ENCODE measurements at places on chromosomes 16 and 17.
A peak's percentile ranks its signal among the peaks of the same experiment; 100 is the strongest.

GRCh38 chr17:48494335-48494734, 36.5 kb downstream of the HOXB1 start:
- no peaks in the 10 kb centered on the region for H3K36me3 ChIP-seq
- H3K27me3 ChIP-seq = peaks cover 86% of the 10 kb centered on the region
- DNase-seq = no peak
- H3K4me3 ChIP-seq = no peak overlapping the region
- no peak overlapping the region for H3K27ac ChIP-seq
- H3K4me1 ChIP-seq = peaks cover 29% of the 10 kb centered on the region

DNA sequence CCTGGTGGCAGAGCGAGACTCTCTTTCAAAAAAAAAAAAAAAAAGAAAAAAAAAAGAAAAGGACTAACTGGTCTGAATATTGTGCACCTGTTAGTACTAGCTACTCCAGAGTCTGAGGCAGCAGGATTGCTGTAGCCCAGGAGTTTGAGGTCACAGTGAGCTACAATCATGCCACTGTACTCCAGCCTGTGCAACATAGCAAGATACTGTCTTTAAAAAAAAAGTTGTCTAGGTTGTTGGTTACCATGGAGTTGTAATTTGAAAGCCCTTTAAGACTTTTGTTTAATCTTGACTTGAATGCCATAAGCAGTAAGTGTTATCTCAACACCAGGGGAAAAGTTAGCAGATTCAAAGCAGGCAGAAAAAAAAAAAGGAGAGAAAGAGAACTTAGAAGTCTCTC, 10.9 kb upstream of the C16orf54 start:
- H3K4me3 ChIP-seq = no peak overlapping the region
- no peak for DNase-seq
- no peaks in the 10 kb centered on the region for H3K36me3 ChIP-seq
- H3K27me3 ChIP-seq = peaks cover 14% of the 10 kb centered on the region
- H3K27ac ChIP-seq = no peak overlapping the region
- H3K4me1 ChIP-seq = peaks cover 4% of the 10 kb centered on the region

DNA sequence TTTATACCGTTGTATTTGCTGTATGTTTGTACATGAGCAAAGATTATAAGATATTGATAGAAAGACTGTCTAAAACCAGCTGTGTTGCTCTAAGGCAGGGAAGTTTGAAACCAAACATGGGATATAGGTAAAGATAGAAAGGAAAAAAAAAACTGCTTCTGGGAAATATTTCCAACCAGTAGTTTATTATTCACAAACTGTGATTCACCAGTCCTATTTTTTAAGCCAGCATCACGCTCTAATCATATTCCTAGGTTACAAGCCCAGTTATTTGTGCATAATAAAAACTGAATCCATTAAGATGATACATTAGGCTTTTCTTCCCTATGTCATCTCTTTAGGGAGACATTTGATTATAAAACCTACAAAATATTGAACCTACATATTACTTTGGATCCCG, 4.0 kb downstream of the ERN1 start:
- peaks cover 21% of the 10 kb centered on the region for H3K27me3 ChIP-seq
- peaks cover 13% of the 10 kb centered on the region for H3K4me1 ChIP-seq
- H3K4me3 ChIP-seq = no peak overlapping the region
- H3K36me3 ChIP-seq = no peaks in the 10 kb centered on the region
- H3K27ac ChIP-seq = no peak overlapping the region

GRCh38 chr17:31313982-31314781, at the start of gene EVI2B:
Gene EVI2B (minus strand): TSS chr17:31314054. CDS start chr17:31305609, 8,445 bp downstream.
- H3K4me1 ChIP-seq = peaks cover 17% of the 10 kb centered on the region
- no peak for DNase-seq

GRCh38 chr16:11141409-11142260, 114.4 kb downstream of the SOCS1 start:
- no peaks in the 10 kb centered on the region for H3K27me3 ChIP-seq
- peak overlapping the region; percentile 68 for H3K27ac ChIP-seq
- H3K4me1 ChIP-seq = peaks cover 27% of the 10 kb centered on the region
- H3K4me3 ChIP-seq = no peak overlapping the region
- H3K36me3 ChIP-seq = no peaks in the 10 kb centered on the region

DNA sequence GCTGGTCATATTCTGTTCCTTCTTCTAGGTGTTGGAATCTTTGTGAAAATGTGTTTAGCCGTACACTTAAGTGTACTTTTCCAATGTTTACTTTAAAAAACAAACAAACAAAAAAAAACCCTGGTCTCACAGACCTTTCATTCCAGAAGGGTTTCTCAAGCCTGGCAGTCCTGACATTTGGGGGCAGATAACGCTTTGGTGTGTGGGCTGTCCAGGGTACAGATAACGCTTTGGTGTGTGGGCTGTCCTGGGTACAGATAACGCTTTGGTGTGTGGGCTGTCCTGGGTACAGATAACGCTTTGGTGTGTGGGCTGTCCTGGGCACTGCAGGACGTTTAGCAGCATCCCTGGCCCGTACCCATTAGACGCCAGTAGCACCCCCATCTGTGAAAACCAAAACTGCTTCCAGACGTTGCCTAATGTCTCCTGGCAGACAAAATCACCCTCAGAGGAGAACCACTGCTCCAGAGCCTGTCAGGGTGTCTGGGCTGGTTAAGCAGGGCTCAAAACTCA, 15.2 kb upstream of the FLCN start:
- H3K27ac ChIP-seq = no peak overlapping the region
- no peaks in the 10 kb centered on the region for H3K4me1 ChIP-seq
- H3K36me3 ChIP-seq = peaks cover 54% of the 10 kb centered on the region
- no peak for DNase-seq

GRCh38 chr16:88500255-88500661, 47.2 kb downstream of the ZFPM1 start:
- DNase-seq = no peak
- no peaks in the 10 kb centered on the region for H3K4me1 ChIP-seq
- H3K4me3 ChIP-seq = no peak overlapping the region
- no peaks in the 10 kb centered on the region for H3K27me3 ChIP-seq
- no peaks in the 10 kb centered on the region for H3K36me3 ChIP-seq

- H3K27ac ChIP-seq = no peak overlapping the region
- H3K4me3 ChIP-seq = no peak overlapping the region
- no peaks in the 10 kb centered on the region for H3K4me1 ChIP-seq
- peaks cover 36% of the 10 kb centered on the region for H3K36me3 ChIP-seq
These were observed 151.0 kb upstream of the RBL2 start for GRCh38 chr16:53282975-53283946.

GRCh38 chr16:3612510-3613466, 1.4 kb upstream of the SLX4 start:
- H3K36me3 ChIP-seq = peaks cover 7% of the 10 kb centered on the region
- peak; percentile 4 for DNase-seq
- no peaks in the 10 kb centered on the region for H3K27me3 ChIP-seq
- H3K4me1 ChIP-seq = peaks cover 23% of the 10 kb centered on the region
- H3K4me3 ChIP-seq = peak overlapping the region; percentile 99

DNA sequence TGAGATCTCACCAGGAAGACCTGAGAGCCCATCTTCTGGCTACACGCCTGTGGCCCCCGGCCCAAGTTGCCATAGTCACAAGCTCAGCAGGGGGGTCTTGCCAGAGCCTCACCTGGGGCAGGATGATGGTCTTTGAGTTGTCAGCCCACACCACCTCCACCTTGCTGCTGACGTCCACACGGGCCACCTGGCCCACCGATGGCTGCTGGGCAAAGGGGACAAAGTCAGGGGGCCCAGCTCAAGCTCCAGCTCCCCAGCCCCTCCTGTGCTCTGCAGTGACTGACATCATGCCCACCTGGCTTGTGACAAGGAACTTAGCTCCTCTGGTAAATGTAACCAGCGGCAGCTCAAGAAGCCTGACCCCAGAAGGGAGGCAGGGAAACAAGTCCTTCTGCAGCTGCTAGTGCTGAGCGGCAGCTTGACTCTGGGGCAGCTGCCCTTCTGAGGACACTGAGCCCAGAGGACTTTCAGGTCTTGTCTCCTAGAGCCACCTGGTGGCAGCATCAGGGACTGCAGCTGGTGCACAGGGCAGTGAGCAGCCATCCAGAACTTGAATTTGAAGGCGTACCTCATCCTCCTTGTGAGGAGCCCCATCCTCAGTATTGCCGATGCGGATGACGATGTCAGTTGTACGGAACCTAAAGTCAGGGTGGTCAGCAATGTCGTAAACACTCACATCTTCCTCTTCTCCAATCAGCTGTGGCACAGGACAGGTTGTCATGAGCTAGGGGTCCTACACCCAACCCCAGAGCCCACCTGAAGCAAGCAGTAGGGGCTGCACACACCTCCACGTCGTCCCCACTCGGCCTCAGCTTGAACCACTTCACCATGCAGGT, 13.5 kb downstream of the SPHK1 start:
- H3K27ac ChIP-seq = no peak overlapping the region
- DNase-seq = peak; percentile 96
- no peaks in the 10 kb centered on the region for H3K4me1 ChIP-seq
- no peak overlapping the region for H3K4me3 ChIP-seq
- peaks cover 58% of the 10 kb centered on the region for H3K36me3 ChIP-seq

DNA sequence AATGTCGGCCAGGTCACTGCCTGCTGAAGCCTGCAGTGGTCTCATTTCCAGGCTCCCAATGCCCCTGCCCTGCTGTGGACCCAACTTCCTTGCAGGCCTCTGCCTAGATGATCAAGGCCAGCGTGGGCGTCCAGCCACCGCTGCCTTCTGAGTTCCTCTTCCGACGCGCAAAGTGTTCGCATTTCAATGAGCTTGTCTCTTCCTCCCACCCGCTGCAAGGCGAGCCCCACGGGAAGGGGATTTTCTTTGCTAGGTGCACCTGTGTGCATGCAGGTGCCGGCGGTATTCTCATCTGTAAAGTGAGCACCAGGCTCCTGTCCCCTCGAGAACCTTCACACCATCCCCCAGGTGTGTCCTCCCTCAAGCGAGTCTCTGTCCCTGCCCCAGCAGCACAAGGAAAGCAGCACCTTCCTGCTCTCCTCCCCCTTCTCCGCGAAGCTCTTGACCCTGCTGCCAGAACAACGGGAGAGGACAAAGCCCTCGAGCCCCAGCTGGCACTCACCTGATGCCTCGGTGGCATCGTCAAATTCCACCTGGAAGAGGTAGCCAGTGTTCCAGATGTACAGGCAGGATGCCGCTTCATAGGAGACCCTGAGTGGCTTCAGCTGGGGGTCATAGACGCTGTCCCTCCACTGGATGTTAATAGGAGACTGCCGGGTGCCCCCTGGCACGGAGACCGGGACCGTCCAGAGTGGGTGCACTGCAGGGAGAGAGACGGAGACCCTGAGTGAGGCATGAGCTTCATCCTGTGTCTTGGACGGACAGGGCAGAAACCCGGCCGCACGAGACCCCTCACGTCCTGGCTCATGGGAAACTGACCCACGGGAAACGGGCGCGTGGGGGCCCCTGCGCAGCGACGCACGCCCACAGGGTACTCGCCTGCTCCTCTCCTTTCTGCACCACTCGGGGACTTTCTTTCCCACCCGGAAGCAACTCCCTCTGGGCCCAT, 9.8 kb downstream of the CA5A start:
- no peak overlapping the region for H3K4me3 ChIP-seq
- no peak overlapping the region for H3K27ac ChIP-seq
- H3K27me3 ChIP-seq = no peaks in the 10 kb centered on the region
- no peaks in the 10 kb centered on the region for H3K36me3 ChIP-seq
- no peak for DNase-seq

- no peaks in the 10 kb centered on the region for H3K36me3 ChIP-seq
- H3K27me3 ChIP-seq = peaks cover 14% of the 10 kb centered on the region
- peak; percentile 46 for DNase-seq
- no peak overlapping the region for H3K4me3 ChIP-seq
These were observed 38.9 kb upstream of the PLCG2 start for GRCh38 chr16:81740169-81740568.

GRCh38 chr16:64711026-64711425, 410.8 kb downstream of the CDH11 start:
- DNase-seq = no peak
- H3K4me3 ChIP-seq = no peak overlapping the region
- peaks cover 2% of the 10 kb centered on the region for H3K4me1 ChIP-seq
- no peaks in the 10 kb centered on the region for H3K27me3 ChIP-seq
- H3K27ac ChIP-seq = no peak overlapping the region

DNA sequence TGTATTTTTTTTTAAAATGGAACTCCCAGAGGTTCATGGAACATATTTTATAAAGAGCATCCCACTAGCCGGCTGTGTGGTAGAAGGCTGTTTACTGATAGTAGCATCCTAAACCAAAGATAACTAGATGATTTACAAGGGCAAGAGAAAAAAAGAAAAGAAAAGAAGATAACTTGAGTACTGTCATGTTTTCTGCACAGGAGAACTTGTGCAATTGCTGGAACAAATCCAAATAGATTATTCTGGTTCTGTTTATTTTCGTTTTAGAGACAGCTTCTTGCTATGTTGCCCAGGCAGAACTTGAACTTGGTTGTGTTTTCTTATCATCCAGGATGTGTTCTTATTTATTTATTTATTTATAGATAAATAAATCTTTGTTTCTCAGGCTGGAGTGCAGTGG, 20.9 kb upstream of the PPM1D start:
- H3K36me3 ChIP-seq = no peaks in the 10 kb centered on the region
- H3K27ac ChIP-seq = no peak overlapping the region
- H3K4me3 ChIP-seq = no peak overlapping the region
- H3K4me1 ChIP-seq = peaks cover 12% of the 10 kb centered on the region
- H3K27me3 ChIP-seq = no peaks in the 10 kb centered on the region

DNA sequence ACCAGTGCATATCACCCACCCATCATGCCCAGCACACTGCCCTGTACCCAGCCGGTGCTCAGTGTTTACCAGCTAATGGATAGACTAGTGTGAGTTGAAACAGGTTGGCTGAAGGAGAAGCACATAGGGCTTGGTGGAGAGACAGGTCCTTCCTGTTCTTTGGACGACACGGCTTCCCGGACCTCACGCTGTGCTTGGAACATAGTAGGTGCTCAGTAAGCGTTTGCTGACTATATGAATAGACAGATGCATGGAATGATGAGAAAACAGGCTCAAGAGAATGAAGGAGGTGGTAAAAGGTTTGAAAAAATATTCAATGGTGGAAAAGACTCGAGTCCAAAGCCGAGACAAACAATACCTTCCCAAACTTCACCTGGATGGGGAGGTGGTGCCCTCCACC, 6.8 kb upstream of the FADS6 start:
- no peak for DNase-seq
- 0 out of 2 replicates have a peak, but pooled peaks cover 2% of the 10 kb centered on the region for H3K4me1 ChIP-seq
- H3K27ac ChIP-seq = no peak overlapping the region
- H3K36me3 ChIP-seq = no peaks in the 10 kb centered on the region
- H3K4me3 ChIP-seq = no peak overlapping the region

- peaks cover 20% of the 10 kb centered on the region for H3K4me1 ChIP-seq
- H3K27ac ChIP-seq = no peak overlapping the region
- peaks cover 20% of the 10 kb centered on the region for H3K36me3 ChIP-seq
- DNase-seq = no peak
- no peak overlapping the region for H3K4me3 ChIP-seq
These were observed 2.4 kb downstream of the MON1B start for GRCh38 chr16:77193377-77193776.

GRCh38 chr17:42566215-42566882, 551 bp upstream of the MLX start:
- H3K27ac ChIP-seq = peak overlapping the region; percentile 86
- peaks cover 22% of the 10 kb centered on the region for H3K4me1 ChIP-seq
- no peak for DNase-seq
- H3K4me3 ChIP-seq = peak overlapping the region; percentile 94

- no peak overlapping the region for H3K4me3 ChIP-seq
- no peaks in the 10 kb centered on the region for H3K27me3 ChIP-seq
- peaks cover 38% of the 10 kb centered on the region for H3K4me1 ChIP-seq
- DNase-seq = no peak
These were observed 5.9 kb downstream of the ANKFN1 start for GRCh38 chr17:56158915-56159825.

GRCh38 chr16:2987833-2988232, 7.6 kb upstream of the PKMYT1 start:
- H3K27ac ChIP-seq = no peak overlapping the region
- no peak for DNase-seq
- H3K36me3 ChIP-seq = no peaks in the 10 kb centered on the region
- no peak overlapping the region for H3K4me3 ChIP-seq
- peaks cover 23% of the 10 kb centered on the region for H3K4me1 ChIP-seq
- peaks cover 6% of the 10 kb centered on the region for H3K27me3 ChIP-seq

All from WTC11 (cell line).